ENCODE measurements at places on chromosomes 13 and 19. TPM values are rescaled to one million over a fixed set of nuclear protein-coding genes. Genes with fewer than 3 reads are reported as not detected.
A peak's percentile ranks its signal among the peaks of the same experiment; 100 is the strongest.

The ZNF98 gene
- polyA plus RNA-seq, result 3.0 TPM

The SPTBN4 gene
- polyA plus RNA-seq, result 3.3 TPM

The NRTN gene
- polyA plus RNA-seq, result 2.5 TPM

The NUFIP1 gene
- 11.3 TPM for polyA plus RNA-seq

The DIRAS1 gene
- 3.6 TPM for polyA plus RNA-seq

GRCh38 chr19:28701491-28701890 lies 511.5 kb downstream of the UQCRFS1 start:
- no peak for DNase-seq

DNA sequence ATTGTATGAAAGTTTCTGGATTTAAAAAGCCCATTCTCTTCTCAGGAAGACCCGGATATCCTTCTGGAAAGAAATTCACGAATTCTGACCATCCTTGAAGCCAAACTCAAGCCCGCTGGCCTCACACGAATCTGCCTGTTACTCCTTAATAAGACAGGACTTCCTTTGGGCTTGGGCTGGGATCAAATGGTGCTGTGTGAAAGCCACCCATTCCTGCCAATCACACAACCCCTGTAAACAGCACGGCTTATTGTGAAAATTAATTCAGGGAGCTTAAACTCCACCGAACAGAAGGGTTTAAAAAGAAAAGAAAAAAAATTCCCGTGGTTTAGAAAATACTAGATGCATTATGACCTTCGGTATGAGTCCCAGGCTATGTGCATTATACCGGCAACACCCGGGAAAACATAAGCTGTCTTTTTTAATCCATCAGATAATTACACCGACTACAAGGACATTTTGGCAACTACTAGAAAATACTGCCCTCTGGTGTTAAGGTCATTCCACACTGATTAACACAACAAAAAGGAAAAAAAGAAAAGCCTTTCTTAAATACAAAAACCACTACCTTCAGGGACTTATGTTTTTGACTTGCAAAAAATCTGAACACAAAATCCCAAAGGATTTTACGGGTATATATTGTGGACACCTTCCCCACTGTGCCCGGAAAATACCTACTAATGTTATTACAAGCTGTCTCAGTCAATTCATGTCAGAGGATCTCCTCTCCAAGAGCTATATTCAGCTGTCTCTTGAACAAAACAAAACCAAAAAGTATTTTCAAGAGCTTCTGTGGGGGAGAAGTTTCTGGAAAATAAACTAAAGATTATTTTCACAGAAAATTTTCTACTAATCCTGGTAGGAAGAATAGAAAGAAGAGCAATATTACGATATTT lies 76.0 kb upstream of the LSM14A start:
- peak; percentile 46 for DNase-seq

DNA sequence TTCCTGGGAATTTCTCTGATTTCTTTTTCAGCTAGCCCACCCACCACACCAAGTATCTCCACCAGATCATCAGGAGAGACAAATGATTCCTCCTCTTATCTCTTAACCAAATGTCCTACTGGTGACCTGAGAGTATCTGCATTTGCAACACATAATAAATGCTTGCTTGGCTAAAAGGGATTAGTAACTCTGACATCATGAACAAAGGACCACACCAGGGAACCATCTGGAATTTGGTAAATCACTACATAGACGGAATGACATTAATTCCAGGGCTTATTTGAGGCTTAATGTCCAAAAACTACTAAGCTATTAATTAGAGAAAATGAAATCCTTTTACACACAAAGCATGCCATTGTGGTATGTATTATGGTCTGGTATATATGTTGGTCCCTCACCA lies 139.0 kb downstream of the RAP2A start:
- DNase-seq, result no peak

GRCh38 chr13:55069746-55070145 lies 2041.1 kb downstream of the OLFM4 start:
- DNase-seq, result no peak

DNA sequence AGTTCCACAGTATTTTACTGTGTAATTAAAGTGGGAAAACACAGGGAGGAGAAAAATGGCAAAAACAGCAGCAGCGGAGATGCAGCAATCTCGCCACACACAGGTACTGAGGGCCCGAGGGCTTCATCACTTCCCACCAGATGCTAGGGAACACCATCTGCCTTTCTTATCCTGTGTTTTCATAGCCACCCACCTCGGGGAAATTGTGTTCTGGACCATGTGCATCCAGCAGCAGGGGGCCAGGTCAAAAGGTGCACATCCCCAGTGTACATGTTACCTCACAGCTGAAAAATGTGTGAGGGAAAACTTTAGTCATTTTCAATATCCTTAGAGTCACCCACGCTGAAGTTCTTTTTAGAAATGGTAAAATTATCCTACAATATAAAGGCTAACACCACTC lies 30.2 kb downstream of the PDCD5 start:
- no peak for DNase-seq

DNA sequence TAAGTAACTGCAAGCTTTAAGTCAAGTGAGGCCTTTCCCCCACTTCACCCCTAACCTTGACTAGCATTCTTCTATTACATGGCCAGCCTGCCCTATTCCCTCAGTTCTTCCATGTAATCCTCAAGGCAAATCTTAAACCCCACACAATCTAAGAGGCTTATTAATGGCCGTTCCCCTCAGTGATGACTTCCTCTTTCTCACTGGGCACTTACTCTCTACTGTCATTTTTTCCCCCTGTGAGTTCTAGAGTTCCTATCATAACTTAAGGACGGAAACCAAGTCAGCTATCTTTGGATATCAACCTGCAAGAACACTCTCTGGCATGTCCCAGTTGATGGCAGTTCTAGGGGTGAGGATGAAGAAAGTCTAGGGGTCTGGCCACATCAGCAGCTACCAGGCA lies 131.2 kb downstream of the DCLK1 start:
- no peak for DNase-seq

DNA sequence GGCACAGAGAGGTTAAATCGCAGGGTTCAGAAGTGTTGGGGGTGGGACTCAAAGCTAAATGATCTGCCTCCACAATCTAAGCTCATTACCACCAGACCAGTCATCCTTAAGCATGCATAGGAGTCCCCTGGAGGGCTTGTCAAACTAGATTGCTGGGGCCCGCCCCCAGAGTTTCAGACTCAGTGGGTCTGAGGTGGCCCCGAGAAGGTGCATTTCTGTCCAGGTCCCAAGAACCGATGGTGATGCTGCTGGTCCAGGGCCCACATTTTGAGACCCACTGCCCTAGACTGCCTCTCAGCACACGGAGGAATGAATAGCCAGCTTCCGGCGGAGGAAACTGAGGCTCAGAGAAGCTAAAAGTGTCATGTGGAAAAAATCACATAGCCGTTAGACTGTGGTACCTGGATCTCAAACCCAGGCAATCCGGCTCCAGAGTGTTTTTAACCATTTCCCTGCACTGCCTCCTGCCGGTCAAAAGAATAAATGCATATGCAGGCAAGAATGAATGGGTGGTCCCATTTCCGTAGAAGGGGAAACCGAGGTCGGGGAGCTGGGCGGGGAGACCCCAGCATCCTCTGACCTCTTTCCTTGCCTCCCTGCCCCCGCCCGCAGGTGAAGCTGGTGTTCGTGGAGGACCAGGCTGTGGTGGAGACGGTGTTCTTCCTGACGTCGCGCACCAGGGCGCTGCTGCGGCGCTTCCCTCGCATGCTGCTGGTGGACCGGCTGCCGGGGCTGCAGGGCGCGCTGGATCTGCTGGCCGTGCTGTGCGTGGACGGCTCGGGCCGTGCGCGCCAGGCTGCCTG lies 23.8 kb downstream of the ZSWIM9 start:
- DNase-seq, result no peak

GRCh38 chr19:2324220-2324948 lies 4.0 kb downstream of the LSM7 start:
- DNase-seq, result no peak

DNA sequence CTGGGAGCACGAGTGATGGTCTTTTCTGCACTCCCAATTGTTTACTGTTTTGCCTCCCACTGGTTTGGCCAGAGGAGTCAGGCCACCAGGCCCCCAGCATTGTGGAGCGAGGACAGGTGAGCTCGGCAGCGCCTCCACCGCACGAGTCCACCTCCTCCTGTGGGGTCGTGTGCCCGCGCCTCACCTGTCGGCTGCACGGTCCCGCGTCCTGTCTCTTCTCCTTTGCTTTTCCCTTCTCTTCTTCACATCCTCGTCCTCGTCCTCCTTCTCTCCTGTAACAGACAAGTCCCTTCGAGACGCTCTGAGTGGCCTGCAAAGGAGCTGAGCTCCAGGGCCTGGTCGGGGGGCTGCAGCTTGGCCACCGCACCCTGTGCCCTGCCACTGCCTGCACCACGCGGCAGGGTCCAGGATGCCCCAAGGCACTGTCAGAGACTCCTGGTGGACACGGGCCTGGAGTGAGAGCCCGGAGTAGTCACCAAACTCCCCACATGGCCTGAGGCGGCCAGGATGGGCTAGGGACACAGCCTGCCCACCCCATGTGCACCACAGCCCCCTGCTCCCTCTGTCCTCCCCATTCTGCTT lies 11.4 kb downstream of the AKAP8 start:
- no peak for DNase-seq

GRCh38 chr19:21559444-21559843 lies 54.0 kb downstream of the ZNF429 start:
- DNase-seq, result no peak

- no peak for DNase-seq
Observed at GRCh38 chr19:50206191-50206590, 2.8 kb downstream of the MYH14 start.

All from left renal pelvis (tissue), 4 donors.